ENCODE measurements at places on chromosomes 6 and 20. TPM values are rescaled to one million over a fixed set of nuclear protein-coding genes. Genes with fewer than 3 reads are reported as not detected.

PLA2G7 gene
- under 0.01 TPM for total RNA-seq

OOEP gene
- not detected for total RNA-seq

THEMIS gene
- not detected for total RNA-seq

MLIP gene
- not detected for total RNA-seq

NNAT gene
- total RNA-seq, result 0.83 TPM

FOXQ1 gene
- 2.0 TPM for total RNA-seq

CALHM4 gene
- not detected for total RNA-seq

KIF25 gene
- total RNA-seq, result 0.26 TPM

RGS17 gene
- 5.9 TPM for total RNA-seq

MUC22 gene
- not detected for total RNA-seq

REPS1 gene
- total RNA-seq, result 28.2 TPM

All from fibroblast of lung (primary cell).